ENCODE measurements at places on chromosomes 4 and X.

- DNase-seq = no peak
These were observed 1.8 kb downstream of the FLNA start for GRCh38 chrX:154372612-154373022.

GRCh38 chr4:165965503-165965902, 92.5 kb downstream of the TLL1 start:
- DNase-seq = no peak

GRCh38 chr4:85736571-85736970, 261.6 kb downstream of the ARHGAP24 start:
- DNase-seq = no peak

GRCh38 chrX:111854556-111855490, 21.2 kb upstream of the TRPC5OS start:
- DNase-seq = no peak

DNA sequence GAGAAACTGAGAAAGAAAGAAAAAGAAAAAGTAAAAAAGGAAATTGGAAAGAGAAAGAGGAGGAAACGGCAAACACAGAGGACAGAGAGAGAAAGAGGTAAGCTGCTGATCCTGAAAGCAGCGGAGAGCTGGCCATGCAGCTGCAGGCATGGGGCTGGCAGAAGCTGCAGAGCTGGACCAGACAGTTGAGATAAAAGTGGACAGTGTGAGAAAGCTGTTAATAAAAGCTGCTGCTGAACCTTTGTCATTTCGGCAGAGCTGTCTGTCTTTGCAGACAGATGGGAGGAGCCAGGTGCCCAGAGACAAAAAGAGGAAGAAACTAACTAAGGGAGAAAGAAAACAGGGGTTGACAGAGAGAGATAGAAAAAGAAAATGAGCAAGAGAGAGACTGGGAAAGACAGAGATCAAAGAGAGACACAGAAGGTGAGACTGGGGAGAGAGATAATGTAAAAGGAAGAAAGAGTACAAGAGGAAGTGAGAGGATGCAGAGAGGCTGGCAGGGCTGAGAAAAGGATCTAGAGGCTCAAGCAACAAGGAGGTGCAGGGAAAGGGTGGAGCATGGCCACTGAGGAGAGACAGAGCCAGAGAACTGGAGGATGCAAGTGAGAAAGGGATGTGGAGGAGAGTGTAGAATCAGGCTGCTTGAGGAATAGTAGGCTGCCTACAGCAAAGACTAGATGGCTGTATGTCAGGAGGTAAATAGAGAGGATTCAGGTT, 376.8 kb upstream of the FGF16 start:
- no peak for DNase-seq

- DNase-seq = no peak
These were observed 65.0 kb upstream of the SEC24B start for GRCh38 chr4:109368661-109369060.

GRCh38 chrX:20309806-20310205, 43.1 kb upstream of the RPS6KA3 start:
- no peak for DNase-seq

GRCh38 chrX:126985981-126986380, 166.5 kb downstream of the PRR32 start:
- DNase-seq = no peak

- no peak for DNase-seq
These were observed 53.9 kb downstream of the FAT4 start for GRCh38 chr4:125368671-125369081.

DNA sequence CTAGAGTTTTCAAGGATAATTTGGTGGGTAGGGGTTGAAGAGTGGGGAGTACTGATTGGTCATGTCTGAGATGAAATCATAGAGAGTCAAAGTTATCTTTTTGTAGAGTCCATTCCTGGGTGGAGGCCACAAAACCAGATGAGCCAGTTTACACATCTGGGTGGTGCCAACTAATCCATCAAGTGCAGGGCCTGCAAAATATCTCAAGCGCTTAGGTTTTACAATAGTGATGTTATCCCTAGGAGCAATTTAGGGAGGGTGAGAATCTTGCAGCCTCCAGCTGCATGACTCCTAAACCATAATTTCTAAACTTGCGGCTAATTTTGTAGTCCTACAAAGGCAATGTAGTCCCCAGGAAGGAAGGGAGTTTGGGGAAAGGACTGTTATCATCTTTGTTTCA, 988.3 kb upstream of the LCORL start:
- no peak for DNase-seq

DNA sequence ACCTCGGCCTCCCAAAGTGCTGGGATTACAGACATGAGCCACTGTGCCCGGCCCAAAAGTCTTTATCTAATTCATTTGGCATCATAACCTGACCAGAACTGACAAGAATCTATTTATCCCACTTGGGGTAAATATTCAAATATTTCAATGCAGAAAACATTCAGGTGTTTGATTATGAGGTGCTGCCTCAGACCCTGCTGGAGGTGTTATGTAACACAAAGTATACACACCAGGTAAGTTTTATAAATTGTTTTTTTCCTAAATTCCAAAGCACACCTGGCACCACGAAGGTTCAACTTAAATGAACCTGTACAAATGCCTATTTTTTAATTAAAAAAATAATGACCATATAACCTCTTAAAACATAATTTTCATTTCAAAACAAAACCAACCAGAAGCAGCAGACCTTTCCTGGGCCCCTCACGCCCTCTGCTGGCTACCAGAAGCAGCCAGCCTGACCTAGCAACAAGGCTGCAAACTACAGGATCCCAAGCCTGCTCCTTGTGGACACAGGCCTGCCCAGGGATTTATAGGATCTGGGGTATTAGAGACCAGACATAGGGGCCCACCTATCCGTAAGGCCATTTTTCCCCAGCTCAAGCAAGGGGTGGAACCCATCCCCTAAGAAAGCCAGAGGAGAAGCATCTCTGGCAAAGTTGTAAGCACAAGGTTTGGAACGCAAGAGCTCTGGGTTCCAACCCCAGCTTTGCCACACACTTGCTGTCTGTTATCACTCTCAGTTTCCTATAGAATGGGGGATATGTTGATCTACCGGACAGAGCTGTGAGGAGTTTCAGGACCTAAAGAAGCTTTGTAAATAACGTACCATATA, 11.7 kb downstream of the OTUD5 start:
- DNase-seq = peak; percentile 23

DNA sequence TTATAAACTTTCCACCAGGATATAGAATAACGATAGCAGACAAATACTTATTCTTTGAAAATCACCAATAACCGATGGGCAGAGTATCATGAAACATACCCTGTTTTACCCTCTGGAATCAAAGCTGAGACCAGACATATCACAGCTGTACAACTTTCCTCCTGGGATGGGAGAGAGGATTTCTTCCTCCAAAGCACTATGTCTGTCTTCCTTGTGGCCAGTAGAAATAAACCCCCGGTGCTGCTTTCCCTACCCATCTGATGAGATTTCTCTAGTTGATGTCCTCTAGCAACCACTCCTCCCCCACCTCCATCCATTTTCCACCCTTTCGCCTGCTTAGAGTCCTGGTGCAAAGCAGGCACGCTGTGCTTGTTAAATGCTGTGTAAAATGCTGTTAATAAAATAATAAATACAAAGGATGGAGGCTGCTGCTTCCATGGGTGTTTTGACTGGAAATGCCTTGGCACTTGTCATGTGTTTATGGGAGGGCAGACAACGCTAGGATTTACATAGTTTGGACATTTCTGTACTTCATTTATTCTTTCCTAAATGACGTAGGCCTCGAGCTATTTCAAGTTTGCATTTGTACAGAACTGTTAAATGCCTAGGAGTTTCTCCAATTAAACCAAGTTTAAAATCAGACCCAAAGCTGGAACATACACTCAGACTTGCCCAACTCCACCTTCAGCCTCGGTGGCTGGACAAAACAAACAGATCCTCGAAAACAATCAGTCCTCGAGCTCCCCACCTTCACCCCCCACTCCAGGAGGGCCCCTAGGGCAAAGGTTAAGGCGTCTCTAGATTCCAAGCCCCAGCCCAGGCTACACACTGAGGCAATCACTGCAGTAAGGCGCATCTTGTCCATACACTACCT, 10.1 kb downstream of the BCOR start:
- DNase-seq = no peak

- no peak for DNase-seq
These were observed 85.5 kb downstream of the BCOR start for GRCh38 chrX:40012039-40012867.

- DNase-seq = no peak
These were observed 31.3 kb downstream of the PHF8 start for GRCh38 chrX:54012830-54013500.

DNA sequence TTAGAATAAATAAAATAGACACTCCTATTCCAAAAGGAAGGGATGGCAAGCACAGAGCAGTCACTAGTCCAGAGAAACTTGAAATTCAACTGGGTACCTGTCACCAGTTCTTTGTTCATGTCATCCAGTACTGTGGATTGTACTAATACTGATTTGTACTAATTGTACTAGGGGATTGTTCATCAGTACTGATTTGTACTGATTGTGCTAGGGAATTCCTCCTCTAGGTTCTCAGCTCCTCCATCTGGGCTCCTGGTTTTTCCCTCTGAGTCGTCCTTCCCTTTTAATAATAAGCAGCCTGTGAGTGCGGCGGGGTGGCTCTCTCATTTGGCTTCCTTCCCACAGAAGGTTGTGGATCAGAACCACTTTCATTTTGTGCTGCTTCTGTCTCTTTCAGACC, 31.0 kb upstream of the SOD3 start:
- DNase-seq = no peak

DNA sequence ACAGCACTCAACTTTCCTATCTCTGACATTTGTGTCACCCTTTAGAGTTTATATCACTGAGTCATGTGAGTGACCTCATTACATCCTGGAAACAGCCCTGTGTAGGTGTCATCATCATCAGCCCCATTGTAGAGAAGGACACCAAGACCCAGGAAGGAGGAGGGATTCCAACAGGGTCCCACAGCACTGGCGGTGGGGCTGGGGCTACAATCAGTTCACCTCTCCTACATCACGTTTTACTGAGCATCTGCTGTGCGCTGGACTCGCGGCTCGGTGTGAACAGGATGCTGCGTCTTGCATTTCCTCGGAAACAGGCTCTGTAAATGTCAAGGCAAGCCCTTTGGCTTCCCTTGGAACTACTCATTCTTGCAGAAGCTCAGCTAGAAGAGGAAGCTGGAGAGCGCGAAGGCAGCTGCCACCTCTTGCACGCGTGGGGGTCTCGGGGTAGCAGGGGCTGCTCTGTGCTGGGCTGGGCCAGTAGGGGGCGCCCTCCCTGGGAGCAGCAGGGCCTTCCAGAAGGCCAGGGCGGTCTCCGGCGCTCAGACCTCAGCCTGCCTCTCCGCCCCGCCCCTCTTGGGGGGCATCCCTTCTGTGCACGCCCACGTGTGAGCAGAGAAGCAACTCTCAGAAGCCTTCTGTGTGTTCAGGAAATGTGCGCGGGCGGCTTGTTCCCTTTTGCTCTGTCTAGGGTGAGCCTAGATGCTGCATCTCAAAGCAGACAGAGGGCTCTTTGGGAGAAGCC, 29.0 kb downstream of the REELD1 start:
- DNase-seq = no peak

- no peak for DNase-seq
These were observed 173.0 kb downstream of the COX18 start for GRCh38 chr4:72896515-72896914.

DNA sequence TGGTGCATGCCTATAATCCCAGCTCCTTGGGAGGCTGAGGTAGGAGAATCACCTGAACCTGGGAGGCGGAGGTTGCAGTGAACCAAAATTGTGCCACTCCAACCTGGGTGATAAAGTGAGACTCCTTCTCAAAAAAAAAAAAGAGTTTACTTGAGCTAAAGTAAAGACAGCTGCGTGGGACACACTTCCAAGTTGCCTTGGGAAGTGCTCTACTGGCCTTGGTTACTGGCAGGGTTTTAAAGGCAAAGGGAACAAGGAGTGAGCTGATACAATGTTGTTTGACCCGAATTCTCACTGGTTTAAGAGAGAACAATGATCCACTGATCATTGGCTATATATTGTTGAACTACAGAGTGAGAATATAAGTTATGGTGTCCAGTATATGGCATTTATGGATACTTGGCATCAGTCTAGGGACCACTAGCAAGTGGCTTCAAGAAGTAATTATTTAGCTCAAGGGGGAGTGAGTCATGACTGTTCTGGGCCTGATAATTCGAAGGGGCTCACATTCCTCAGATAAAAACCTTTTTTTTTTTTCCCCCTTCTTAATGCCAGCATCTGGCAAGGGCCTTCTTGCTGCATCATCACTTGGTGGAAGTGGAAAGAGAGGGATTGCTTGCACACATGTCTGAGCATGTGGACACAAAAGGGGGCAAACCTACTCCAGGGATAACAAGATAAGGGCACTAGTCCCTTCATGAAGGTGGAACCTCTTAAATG, 32.3 kb downstream of the GRK4 start:
- DNase-seq = no peak

GRCh38 chr4:1337951-1338751, 8.9 kb upstream of the UVSSA start:
- DNase-seq = no peak

DNA sequence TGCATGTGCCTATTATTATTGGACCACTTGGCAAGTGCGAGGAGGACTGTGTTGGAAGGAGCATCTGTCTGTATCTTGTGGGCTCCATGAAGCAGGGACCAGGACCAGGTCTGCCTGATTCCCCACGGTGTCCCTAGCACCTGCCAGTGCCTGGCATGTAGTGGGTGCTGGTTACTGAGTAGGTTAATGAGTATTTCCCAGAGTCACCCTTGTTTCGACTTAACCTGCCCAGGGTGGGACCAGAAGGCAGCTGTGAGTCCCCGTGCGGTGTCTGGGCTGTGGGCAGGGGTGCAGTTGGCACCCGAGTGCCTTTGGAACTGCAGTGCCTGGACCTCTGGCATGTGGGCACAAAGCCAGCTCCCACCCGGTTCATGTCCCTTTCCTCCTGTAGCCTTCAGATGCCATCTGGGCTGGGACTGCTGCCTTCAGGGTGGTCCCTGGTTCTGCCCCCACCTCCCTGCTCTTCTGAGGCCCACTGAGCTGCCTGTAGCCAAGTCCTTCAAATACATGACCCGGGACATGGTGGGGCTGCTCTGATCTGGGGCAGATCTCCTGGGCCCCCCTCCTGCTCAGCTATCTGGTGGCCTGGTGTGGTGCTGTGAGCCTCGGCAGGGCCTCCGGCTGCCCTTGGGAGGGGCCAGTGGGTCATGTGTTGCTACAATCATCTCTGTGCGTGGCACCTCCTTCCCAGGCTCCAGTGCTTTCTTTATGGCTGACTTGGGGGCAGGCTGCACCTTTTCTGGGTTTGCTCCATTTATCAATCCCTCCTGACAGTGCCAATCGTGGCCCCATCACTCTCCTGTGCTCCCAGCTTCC, 53.0 kb upstream of the SORCS2 start:
- no peak for DNase-seq

DNA sequence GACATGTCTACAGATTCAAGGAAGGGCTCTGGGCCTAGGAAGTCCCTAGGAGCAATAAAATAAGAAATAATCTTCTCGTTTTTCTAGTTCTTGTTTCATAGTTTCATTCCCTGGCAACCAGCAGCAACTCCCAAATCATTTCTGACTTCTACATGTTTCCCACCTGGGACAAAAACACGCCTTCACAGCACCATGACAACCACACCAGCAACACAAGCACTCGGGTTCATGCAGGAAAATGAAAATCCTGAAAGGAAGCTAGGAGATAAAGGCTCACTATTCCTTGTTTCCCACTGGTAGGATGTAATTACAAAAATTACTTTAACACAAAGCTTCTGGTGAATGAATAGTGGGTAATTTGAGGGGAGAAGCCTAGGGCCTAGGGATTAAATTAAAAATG, 158.9 kb downstream of the ADAMTS3 start:
- no peak for DNase-seq

GRCh38 chr4:136967069-136967468, 565.2 kb downstream of the PCDH18 start:
- DNase-seq = no peak

GRCh38 chrX:37420756-37421155, 71.6 kb downstream of the PRRG1 start:
- DNase-seq = no peak
